ENCODE measurements at places on chromosomes 12 and 14.

DNA sequence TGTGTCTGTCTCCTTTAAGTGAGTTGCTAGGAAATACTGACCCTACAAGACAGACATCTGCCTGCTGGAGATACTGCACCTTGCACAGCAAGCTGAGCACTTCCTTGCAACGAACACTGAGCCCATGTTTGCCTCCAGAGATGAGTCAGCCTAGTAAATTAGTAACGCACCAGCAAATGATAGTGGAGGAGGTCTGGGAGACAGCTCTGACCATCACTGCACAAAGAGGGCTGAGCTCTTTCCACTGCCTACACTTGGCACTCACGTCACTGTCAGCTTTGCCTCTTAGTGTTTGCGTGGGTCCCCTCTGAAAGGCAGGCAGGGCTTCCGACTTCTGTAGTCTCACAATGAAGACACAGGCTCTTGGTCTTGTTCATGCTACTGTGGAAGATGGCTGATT is 109.0 kb downstream of the APAF1 start:
- DNase-seq: no peak

DNA sequence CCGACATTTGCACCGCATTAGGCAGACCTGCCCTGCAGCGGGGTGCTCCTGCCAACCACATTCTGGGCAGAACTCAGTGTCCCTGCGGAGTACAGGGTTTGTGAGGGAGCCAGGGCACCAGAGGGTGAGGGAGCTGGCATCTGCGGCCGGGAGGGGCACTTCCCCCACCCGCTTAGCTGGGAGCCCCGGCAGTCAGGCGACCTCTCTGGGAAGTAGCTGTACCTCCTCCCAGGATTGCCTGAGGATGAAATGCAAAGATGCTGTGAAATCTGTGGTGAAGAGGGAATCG is 58.6 kb downstream of the ANKRD9 start:
- DNase-seq: no peak

- no peak for DNase-seq
Measured at GRCh38 chr14:46451800-46452199, 199.8 kb downstream of the RPL10L start.

DNA sequence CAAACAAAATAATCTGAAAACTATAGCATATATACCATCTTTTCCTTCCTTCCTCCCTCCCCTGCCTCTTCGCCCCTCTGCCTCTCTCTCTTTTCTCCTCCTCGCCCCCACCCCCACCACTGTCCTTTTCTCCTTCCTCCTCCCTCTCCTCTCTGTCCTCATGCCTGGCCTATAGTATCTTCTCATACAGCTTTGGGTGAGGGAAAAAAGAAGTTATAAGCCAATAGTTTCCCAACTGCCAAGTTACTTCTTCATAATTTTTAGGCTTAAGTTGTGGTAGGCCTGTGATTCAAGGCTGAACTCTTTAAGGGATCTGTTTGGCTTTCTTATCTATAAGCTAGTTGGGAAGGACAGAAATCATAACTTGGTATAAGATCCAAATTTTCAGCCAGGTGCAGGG is 9.1 kb downstream of the TMED10 start:
- DNase-seq: no peak

DNA sequence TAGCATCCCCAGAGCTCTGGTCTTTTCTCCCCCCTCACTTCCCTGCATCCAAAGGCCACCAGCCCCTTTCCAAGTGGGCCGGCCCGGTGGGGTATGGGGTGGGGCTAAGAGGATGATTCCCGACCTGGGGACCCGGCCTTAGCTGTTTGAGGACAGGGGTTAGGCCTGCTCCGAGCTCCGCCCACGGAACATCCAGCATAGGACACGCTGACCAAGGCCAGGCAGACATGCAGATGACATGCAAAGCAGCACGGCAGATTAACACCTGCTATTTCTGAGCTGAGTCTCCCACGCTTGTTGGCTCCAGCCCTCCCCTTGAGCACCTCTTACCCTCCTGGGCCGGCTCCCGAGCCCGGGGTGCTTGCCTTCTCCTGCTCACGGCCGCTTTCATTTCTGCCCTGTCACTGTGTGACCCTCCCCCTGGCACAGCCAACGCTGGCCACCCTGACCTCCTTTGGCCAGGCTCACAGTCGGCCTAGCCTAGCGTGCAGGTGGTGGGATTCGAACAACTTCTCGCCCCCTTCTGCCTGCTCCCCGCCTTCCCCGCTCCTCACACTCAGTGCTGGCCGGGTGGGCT is 40.2 kb downstream of the TEAD4 start:
- no peak for DNase-seq
